GM13976 (cell line): ENCODE measurements at places on chromosomes 5 and 9.

DNA sequence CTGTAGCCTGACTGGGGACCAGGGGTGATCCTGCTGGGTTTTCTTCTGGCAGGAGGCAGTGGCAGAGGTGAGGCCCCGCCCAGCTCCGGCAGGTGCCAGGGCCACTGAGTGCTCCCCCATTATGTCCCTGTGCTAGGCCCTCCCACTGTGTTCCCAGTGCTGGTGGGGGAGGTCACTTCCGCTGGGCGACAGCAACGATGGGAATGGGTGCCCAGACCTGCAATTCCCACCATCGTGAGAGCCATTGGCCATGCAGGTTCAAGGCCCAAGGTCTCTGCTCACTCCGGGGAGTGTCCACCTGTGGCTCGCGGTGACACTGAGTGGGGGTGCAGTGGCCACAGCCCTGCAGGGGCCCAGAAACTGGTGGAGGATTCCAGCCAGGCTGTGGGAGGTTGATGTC lies 98.6 kb downstream of the RXRA start:
- DNase-seq: no peak

DNA sequence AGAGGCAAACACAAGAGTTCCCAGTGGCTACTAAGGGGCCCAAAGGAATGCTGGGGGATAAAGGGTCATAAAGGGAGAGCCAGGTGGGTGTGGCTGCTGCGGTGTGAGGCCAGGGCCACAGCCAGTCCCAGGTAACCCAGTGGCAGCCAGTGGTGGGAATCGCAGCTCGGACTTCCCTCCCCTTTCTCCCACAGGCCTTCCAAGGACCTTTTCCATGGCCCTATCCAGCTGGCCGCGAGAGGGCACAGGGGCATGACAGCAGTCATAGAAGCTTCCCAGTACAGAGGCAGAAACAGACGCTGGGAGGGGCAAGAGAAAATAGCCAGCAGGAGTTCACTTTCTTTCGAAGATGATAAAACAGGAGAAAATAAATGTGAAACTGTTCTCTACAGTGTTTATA lies 257.6 kb downstream of the SEMA5A start:
- DNase-seq: no peak

DNA sequence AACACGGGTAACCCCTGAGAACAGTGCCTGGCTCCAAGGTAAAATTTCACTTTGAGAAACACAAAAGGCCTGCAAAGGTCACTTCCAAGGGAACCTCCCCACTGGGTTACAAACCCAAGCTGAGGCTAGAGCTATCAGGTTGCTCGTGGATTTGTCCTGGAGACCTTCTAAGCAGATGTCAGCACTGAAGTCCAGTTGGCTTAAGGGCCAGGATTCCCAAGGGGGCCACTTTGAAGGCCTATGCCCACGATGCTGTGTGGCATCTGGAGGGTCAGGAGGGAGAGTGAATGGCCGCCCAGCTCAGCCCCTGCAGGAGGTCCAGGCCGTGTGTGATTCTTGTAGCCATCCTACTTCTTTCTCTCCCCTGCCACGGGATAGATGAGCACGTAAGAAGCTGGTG lies 100.2 kb upstream of the FSTL4 start:
- no peak for DNase-seq

- no peak for DNase-seq
Observed at GRCh38 chr9:4152101-4152600, 147.7 kb downstream of the GLIS3 start.

DNA sequence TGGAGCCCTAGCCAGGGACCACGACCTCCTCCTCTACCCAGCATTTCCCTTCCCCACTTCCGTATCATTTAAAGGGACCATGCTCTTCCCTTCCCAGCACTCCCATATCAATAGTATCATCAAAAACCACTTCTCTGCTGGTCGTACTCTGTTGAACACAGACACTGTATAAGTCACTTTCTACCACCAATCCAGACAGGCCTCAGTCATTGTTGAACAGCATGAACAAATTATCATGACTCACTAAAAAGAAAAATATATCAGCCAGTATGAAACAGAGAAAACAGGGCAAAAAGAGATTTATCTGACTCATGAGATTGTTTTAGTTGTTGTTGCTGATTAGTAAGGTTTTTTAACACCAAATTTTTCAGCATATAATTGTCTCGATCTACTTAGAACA lies 89.8 kb downstream of the CDKN2A start:
- DNase-seq: no peak

GRCh38 chr9:77011973-77012821 lies 7.3 kb upstream of the FOXB2 start:
- peak; percentile 78 for DNase-seq

GRCh38 chr9:130454812-130455325 lies 10.1 kb downstream of the ASS1 start:
- DNase-seq: no peak

GRCh38 chr5:139636207-139636792 lies 11.8 kb upstream of the CXXC5 start:
- peak; percentile 85 for DNase-seq

GRCh38 chr9:122420315-122420714 lies 49.5 kb downstream of the PTGS1 start:
- no peak for DNase-seq

GRCh38 chr5:35884773-35885172 lies 28.1 kb downstream of the IL7R start:
- DNase-seq: no peak

DNA sequence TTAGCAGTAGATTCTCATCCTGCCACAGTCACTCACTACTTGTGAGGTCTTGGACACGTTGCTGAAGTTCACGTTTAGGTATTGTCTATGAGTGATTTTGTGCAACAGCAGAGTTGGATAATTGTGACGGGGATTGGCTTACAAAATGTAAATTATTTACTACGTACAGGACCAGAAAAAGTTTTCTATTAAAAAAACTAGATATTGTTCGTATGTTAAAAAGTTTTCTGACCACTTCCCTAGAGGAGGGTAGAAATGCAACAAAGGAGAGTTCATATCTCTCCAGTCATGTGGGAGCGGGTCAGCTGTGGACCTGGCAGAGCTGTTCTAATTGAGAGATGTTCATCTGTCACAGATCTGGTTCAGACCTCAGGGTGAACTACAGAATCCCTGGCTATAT lies 976.1 kb upstream of the NUDT12 start:
- no peak for DNase-seq
